ENCODE measurements at places on chromosomes 11 and 22. TPM values are rescaled to one million over a fixed set of nuclear protein-coding genes. Genes with fewer than 3 reads are reported as not detected.
A peak's percentile ranks its signal among the peaks of the same experiment; 100 is the strongest.

DNA sequence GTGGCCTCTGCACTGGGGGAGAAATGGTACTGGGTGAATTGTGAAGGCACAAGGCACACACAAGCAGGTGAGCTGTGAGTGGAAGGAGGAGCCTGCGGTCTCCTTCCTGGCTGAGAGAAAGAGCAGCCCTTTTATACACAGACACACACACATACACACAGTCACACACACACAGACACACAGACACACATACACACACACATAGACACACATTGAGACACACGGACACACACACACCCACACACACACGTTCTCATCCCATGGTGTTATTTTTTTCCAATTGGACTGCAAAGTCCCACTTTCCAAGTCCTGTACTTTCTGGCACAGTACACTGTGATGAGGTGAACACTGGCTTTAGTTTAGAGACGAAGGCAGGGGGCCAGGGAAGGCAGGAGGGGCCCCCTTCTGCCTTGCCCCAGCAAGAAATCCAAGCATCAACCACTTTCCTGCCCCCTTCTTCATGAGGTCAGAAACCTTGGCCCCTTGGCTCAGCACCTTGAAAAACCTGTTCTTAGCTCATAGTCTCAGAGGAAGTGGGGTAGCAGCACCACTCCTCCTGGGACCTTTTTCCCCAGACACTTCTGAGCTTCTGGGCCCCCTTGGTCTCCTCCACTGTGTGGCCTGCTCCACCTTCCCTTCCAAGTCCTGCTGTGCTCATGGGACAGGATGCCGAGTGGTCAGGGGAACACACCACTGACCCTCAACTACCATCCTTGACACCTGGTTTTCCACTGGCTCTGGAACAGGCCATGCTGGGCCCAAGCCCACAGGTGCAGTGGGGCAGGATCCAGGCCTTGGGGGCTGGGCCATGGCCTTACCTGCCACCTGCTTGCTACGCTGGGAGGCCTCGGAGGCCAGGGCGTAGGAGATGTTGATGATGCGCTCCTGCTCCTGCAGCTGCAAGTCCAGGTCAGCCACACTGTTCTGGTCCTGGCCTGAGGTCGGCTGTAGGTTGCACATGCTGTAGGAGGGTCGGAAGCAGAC, 43.8 kb downstream of the C11orf58 start:
- no peak for DNase-seq

DNA sequence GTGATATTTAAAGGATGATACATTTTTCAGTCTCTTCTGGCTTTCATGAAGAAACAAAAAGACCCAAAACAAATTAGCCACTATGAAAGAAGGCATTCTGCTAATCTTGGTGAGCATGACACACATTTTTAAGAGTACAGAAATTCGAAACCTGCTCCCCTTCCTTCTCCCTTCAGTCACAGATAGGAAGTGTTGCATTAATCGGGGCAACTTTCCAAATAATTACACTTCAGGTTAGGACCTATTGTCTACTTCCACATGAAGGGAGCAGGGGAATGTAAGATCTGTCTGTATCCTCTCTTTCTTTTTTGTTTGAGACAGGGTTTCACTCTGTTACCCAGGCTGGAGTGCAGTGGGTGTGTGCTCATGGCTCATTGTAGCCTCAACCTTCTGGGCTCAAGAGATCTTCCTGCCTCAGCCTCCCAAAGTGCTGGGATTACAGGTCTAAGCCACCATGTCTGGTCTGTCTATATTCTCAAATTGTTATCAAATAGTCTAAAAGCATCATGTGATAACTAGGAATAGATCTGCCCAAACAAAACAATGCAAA, 45.8 kb downstream of the NCAM1 start:
- no peak for DNase-seq

GRCh38 chr11:45347348-45348082, 61.4 kb upstream of the SYT13 start:
- peak; percentile 67 for DNase-seq

- DNase-seq = no peak
Measured at GRCh38 chr11:20453657-20454316, 66.3 kb downstream of the PRMT3 start.

GRCh38 chr11:68411501-68411991, 49.0 kb upstream of the PPP6R3 start:
- DNase-seq = no peak

DNA sequence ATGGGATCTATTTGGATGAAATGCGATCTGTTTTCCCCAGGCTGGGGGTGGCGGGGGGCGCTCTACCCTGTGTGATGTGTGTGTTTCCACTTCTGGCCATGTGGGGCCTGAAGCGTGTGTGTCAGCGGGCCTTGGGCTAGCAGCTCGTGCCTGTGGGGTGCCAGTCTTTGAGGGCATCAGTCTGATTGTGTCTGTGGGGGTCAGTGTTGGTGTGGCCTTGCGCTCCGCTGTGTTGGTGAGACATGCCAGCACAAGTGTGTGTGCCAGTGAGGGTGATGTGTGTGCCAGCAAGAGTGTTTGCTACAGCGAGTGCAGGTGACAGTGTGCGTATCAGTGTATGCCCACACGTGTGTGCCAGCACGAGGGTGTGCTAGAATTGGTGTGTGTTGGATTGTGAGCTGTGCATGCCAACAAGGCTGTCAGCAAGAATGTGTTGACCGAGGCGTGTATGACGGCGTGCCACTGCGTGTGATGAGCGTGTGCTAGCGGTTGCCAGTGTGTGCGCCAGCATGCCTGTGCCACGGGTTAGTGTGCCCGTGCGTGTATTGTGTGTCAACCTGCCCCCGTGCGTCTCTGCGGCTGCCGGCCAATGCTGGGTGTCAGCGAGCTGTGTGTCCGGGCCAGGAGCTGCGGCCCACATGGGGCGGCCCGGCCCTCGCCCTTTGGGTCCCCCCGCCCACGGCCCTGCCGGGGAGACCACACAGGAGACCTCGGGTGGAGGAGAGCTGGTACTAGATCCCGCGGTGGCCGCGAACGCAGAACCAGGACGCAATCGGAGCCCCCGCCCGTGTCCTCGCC, 519 bp downstream of the ARRB1 start:
- DNase-seq = peak; percentile 44

Gene CRY2
- 5.1 TPM for total RNA-seq

Gene OR4A16
- total RNA-seq = not detected

Measured in SK-MEL-5 (cell line).